NCI-H1694 (cell line): ENCODE measurements at places on chromosomes 3 and 15.
A peak's percentile ranks its signal among the peaks of the same experiment; 100 is the strongest.

DNA sequence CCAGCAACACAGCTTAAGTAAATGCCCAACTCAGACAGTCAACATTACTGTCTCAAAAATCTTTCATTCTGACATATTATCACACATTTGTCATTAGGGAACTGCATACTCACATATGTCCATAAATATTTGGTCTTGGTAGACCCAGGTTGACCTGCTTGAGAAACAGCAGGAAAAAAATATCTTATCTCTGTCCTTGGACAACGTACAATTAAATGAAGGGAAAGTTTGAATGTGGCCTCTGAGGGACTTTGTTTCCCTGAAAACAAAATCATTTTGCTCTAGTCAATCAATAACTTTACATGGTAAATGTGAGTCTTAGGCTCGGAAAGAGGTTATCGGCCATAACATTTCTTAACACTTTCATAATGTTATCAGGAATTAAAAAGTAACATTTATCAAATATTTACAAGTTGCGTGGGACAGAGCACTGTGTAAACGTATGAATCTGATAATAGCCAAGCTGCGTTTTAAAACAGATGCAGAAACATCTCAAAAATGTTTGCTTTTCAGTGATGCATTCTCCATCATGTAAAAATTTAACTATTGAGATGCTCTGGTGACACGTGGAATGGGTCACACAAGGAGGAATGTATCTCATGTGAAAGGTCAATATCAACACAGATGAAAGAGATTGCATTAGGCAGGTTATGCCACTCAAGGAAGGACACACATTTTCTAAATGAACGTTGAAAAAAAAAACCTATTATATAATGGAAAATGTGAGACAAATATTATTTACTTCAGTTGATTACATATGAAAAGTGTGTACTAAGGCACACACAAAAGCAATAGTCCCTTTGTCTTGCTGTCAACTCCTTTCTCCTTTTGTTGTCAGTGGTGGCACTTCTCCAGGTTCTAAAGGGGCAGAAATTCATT lies 304.4 kb downstream of the WDR72 start:
- no peak for DNase-seq

DNA sequence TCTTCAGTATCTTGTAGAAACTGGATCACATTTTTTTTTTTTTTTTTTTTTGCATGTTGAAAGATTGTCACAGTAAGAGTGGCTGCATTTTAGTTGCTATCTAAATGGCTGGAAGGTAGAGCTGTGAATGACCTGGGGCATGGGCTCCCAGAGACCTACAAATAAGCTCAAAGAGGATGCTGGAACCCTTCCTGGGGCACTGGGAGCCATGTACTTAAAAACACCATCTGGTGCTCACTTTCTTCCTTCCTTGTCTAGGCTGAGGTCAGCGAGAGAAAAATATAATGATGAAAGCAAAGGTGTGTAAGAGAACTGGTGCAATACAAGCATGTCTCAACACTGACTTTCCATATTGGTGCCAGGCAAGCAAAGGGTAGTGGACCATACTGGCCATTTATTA lies 323.9 kb downstream of the SV2B start:
- no peak for DNase-seq

GRCh38 chr3:4806535-4807108 lies 172.6 kb upstream of the BHLHE40 start:
- DNase-seq = no peak

GRCh38 chr3:149655826-149656574 lies 1.8 kb downstream of the WWTR1 start:
- no peak for DNase-seq

GRCh38 chr3:27507515-27508266 lies 23.5 kb upstream of the SLC4A7 start:
- no peak for DNase-seq

GRCh38 chr15:52021128-52021671 lies 2.2 kb downstream of the MAPK6 start:
- no peak for DNase-seq

DNA sequence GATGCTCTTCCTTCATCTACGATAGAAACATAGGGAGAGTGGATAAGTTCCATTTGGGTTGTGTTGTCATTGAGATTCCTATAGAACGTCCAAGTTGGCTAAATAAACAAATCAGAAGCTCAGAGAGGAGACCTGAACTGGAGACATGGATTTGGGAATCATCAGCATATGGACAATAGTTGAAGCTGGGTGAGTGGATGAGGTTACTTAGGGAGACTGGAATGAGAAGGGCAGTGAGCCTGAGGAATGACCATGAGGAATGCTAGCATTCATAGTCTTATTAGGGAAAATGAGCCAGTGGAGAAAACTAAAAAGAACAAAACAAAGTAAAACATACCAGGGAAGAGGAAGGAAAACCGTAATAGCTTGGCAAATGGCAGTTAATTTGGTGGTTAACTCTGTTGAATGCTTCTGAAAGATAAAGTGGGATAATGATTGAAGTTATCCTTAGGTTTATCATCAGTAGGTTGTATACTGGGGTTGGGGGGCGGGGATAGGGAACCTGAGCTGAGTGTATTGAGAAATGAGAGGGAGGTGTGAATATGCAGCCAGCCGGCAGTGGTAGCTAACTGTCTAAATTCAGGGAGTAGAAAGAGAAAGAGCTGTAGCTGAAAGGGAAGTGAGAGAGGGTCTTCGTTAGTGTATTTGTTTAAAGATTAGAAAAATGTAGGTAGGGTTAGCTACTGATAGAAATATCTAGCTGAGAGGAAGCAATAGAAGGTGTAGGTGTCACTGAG lies 74.6 kb downstream of the ARHGEF26 start:
- DNase-seq = no peak

DNA sequence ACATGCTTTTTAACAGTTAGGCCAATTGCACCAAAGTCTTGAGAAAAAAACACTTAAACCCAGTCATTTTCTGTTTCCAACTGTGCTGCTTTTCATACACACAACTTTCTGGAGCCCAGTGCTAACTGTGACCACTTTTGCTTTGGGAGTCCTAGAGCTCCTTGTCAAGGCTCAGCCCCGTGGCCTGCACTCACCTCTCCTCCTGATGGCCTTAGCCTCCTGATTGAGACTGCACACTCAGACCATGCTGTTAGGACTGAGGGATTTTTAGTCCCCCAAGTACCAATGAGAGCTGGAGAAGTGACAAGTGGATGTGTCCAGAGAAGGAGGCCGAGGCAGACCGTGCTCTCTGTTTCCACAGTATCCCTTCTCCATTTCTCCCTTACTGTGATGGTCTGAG lies 15.2 kb upstream of the RARRES1 start:
- no peak for DNase-seq

DNA sequence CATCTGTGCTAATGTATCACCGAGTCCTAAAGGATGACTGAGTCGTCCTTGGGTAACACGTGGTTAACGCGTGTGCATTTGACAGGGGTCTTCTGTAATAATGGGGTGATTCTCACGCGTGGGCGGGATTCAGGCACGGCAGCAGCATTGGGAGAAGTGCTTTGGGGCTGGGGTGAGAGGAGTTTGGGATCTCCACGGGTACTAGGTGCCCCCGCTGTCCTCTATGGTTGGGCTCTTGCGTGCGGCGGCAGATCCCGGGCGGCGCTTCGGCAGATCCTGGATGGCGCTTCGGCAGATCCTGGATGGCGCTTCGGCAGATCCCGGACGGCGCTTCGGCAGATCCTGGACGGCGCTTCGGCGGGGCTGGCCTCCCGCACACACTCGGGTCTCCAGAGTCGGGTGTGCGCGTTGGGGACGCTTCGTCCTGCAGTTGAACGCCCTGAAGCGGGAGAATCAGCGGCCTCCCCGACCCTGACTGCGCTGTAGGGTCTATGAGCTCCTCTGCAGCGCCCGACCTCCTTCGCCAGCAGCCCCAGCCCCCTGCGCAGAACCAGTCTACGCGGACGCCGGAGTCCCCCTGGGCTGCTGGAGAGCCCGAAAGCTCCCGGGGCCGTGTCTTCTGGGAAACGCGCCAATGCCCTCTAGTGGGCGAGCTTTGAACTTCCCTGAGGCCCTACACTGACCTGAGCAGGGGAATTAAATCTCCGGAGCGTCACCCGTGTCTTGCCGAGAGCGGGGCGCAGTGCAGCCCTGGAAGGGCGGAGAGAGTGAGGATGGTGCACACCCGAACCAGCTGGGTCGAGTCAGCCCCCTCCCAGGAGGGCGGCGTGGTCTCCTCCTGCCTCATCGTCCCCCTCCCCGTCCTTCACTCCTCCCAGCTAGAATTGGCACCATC lies 48.1 kb upstream of the EPHB3 start:
- peak; percentile 78 for DNase-seq

GRCh38 chr15:56534728-56535127 lies 69.8 kb upstream of the MNS1 start:
- DNase-seq = no peak

DNA sequence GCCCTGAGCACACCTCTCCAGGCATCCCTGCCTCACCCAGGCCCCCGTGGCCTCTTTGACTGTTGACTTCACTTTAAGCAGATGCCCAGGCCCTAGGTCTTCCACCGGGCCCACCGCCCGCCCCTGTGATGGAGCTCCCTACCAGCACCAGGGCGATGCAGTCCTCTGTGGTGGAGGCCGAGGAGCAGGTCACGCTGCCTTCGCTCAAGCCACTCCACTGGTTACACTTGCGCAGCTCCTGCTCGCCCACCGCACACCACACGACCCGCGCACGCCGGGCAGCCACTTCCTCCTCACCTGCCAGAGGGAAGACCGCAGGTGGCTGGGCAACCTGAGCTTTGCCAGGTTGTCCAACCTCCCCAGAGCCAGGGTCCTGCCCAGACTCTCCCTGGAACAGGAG lies 16.0 kb downstream of the LTF start:
- DNase-seq = no peak

- DNase-seq = no peak
Measured at GRCh38 chr3:100606894-100607512, 2.4 kb upstream of the ADGRG7 start.

DNA sequence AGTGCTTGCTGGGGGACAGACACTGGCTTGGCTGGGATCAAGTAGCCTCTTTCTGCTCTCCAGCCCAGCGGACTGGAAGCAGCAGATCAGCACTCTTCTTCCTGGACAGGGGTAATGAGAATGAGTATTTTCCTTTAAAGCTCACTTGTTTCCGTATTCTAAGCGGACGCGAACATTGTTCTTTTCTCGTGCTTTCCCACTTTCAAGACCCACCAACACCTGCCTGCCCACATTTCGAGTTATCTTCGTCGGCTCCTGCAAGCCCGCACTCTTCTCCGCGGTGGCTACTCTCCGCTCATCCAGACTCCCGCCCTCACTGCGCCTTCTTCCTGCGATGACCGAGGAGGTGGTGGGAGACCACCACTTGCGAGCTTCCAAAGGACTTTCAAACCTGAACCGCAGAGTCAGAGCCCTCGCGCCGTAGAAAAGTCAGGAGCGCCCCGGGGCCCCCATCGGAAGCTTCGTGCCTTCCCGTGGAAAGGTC lies 1.6 kb upstream of the PPM1L start:
- DNase-seq = no peak

- no peak for DNase-seq
Measured at GRCh38 chr3:195019335-195019734, 251.6 kb downstream of the XXYLT1 start.

GRCh38 chr3:14411166-14411526 lies 8.7 kb downstream of the SLC6A6 start:
- no peak for DNase-seq

DNA sequence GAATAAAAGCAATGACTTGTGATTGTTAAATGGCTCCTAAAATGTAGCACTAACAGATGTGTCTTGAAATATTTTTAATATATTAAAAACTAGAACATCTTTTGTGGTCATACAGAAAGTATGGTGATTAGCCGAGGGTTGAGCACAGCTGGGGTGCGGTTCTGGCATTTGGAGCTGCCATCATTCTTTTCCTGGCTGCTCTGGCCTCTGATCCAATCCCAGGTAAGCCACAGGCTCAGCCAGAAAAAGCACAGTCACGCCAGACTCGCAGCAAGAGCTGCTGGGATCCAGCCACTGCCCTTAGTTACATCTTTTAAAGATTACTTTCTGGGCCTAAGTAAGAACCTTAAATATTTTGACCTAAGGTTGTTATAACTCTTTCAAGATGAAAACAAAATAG lies 196.8 kb downstream of the PLCL2 start:
- no peak for DNase-seq

GRCh38 chr15:77415450-77416147 lies 4.3 kb downstream of the PEAK1 start:
- DNase-seq = no peak

DNA sequence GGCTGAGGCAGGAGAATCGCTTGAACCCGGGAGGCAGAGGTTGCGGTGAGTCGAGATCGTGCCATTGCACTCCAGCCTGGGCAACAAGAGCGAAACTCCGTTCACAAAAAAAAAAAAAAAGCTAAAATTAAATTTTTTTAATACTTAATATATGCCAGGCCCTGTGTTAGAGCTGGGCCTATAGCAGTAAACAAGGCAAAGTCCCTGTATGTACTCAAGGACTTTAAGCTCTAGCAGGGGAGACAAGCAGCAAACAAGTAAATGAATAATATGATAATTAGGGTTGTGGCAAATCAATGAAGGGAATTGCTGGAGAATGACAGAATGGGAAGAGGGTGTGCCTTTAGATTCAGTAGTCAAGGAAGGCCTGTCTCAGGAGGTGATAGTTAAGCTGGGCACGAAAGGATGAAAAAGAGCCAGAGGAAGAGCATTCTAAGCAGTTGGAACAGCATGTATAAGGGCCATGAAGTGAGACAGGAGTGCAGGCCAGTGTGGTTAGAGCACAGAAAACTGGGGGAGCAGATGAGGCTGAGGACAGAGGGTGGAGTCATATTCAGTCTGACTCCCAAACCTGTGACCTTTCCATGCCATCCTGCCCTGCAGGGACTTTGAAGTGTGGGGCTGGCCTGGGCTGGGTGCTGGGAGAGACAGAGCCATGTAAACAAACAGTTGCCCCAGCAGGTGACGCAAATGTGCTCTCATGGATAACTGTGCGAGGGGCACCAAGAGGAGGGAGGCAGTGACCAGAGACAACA lies 6.6 kb upstream of the RAF1 start:
- no peak for DNase-seq

DNA sequence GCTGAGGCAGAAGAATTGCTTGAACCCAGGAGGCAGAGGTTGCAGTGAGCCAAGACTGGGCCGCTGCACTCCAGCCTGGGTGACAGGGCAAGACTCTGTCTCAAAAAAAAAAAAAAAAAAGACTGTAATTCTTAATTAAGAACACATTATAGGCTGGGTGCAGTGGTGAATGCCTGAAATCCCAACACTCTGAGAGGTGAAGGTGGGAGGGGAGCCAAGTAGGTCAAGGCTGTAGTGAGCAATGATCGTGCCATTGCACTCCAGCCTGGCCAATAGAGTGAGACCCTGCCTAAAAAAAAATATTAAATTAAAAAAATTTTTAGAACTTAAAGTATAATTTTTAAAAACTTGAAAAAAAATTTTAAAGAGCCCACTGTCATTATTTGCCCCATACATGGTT lies 13.4 kb upstream of the ARPIN start:
- no peak for DNase-seq

DNA sequence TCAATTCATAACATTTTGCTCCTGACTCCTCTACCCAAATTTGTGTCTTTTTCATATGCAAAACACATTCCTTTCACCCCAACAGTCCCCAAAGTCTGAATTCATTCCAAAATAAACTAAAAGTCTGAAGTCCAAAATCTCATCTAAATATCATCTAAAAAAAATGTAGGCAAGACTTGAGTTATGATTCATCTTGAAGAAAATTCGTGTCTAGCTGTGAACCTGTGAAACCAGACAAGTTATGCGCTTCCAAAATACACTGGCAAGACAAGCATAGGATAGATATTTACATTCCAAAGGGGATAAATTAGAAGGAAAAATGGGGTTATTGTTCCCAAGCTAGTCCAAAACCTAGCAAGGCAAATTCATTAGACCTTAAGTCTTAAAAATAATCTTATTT lies 1302.0 kb upstream of the GBE1 start:
- DNase-seq = no peak

- DNase-seq = no peak
Measured at GRCh38 chr3:71035314-71035713, 548.2 kb downstream of the FOXP1 start.
